AML-193 (cell line): ENCODE measurements at places on chromosomes 3 and 15.
A peak's percentile ranks its signal among the peaks of the same experiment; 100 is the strongest.

- DNase-seq: no peak
Measured at GRCh38 chr15:82805994-82806406, at the start of gene FSD2. Gene FSD2, minus strand, starts transcription at chr15:82806069. Its CDS starts 18,679 bp downstream, at chr15:82787390.

DNA sequence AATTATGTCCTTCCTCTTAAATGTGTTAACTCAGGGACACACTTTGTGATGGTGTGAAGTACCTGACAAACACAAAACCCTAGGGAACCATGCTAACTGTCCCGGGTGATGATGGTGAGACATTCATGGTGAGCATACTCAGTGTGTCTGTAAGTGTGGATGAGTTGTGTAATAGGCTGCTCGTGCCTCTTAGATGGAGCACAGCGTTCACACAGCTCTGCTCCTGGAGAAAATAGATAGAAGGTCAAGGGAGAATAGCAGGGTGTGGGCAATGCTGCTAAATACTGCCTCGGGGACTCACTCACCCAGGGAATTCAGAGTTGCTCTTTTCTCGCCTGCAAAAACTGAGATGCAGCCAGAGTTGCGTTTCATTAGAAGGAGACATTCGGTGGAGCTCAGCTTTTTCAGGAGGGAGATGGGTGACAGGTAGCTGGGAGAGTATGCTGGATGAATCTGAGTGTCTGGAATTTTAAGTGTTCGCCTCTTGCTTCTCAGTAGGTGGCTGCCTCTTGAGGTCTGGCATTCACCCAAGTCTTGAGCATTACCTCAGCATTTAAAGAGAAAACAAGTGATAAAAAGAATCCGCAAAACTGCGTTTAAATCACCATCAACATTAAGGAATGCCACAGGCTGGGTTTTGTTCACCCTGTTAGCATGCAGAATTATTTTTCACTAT, 813.2 kb downstream of the AGBL1 start:
- DNase-seq: no peak

DNA sequence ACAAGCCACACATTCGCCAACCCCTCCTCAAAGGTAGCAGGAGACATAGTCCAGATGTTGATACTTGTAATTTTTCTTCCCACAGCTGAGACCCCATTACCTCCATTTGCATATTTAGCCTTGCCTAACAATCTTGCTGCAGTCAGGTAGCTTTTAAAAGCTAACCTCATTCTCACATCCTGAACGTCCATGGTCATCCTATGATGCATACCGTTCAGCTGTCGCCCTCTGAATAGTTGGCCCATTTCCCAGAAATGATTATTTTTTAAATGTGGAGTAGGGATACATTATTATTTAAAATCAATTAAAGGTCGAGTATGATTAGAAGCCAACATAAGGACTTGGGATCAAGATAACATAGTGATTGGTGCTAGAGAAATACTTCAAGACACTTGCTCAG, 165.0 kb downstream of the MEX3B start:
- DNase-seq: no peak

DNA sequence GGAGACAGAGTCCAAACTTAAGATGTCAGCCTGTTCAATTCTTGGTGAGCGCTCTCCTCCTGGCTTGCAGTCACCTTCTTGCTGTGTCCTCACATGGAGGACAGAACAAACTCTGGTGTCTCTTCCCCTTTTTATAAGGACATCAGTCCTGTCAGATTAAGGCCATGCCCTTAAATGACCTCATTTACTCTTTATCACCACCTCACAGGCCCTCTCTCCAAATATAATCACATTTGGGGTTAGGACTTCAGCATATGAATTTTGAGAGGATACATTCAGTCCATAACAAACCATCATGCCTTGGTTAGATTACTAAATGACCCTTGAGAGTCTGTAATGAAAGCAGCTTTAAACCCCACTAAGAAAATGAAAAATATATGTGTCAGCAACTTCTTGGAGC, 175.2 kb downstream of the TAFA4 start:
- DNase-seq: no peak

DNA sequence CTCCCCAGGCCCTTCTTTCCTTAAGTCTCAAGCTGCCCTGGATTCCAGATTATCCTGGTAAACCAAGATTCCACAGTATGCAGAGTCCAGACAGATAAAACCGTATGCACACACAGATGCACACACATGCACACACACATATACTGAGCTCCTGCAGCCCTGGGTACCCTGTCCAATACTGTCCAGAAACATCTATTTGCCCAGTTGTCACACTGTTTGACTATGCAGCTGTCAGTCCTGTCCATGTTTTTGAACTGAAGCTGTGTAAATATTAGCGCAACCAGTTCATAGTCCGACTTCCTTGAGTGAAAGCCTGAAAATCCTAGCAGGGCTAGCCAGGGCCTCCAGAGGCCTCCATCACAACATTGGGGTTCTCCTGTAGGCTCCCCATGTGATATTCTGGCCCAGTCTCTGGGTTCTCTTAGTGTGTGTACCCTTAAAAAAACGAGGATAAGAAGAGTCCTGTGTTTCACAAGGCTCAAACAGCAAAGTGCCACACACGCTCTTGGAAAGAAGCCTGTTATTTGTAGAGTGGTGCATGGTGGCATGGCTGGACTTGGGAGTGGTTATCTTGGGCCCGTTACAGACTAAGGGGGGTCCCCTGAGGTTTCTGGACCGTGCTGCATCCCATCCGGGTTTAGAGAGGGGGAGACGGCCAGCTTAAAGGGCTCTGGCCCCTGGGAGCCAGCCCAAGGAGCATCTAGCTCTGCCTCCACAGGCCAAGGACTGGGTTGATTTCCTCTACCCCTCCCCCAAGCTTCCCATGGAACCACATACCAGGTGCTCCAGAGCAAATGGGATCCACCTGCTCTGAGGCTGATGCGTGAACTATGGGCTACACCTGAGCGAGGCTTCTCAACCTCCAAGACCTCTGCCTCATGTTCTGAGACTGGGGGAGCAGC, 108.3 kb downstream of the IQSEC1 start:
- DNase-seq: no peak

- no peak for DNase-seq
Measured at GRCh38 chr3:140910860-140911259, 30.8 kb upstream of the SLC25A36 start.

DNA sequence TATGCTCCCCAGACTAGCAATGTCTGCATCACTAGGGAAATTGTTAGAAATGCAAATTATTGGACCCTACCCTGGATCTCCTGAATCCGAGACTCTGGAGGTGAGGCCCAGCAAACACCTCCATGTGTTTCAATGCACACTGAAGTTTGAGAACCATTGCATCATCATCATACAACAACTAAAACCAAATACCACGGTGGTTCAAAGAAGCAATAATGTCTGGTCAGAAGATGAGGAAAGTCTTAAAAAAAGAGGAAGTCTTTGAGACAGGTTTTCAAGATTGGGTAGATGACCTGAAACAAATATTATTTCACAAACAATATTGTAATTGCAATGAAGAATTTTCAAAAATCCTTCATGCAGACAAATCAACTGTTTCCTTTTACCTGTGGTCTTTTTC, 60.3 kb upstream of the TRA2B start:
- DNase-seq: peak; percentile 85

DNA sequence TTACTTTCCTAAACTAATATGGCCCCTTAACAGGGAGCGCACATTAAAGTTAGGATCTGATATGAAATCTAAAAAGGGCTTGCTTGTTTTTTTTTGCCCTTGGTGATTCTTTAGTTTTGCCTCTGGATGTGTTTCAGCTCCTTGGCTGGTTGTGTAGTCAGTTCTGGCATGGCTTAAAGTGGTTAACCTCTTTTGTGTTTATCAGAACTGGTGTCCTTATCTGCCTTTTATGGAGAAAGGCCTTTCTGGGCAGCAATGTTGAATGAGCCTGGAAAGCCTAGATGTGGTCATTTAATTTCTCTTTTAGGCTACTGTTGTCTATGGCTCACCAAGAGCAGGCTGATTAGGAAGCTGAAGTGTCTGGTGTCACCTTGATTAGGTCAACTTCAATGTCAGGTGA, 254.5 kb upstream of the ROPN1 start:
- DNase-seq: no peak

DNA sequence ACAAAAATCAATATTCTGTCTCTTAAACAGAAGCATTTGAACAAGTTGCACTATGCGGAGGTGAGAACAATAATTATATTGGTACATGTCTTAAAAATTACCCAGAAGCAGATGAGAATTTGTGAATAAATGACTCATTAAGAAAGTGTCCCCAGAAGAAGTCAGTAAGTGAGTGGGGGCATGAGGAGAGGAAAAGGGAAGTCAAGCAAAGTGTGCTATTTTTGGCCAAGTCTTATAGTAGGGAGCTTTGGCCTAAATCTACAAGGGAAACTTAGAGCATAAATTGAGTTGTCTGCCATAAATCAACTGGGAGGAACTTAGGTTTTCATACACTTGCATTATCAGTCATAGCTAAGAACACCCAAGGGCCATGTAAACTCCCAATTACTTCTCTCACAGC, 86.9 kb upstream of the SATB1 start:
- peak; percentile 1 for DNase-seq

DNA sequence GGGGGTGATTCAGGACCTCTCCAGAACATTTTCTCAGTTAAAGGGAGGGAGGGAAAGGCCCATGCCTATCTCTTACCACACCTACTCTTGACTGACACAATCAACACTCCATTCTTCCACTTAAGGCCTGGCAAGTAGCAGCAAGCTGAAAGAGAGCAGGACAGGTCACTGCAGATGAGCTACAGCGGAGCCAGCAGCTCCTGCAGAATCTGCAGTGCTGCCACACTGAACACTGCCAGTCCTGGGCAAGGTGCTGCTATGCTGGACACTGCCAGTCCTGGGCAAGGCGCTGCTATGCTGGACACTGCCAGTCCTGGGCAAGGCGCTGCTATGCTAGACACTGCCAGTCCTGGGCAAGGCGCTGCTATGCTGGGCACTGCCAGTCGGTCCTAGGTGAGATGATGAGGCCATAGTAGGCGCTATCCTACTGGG, 143.7 kb downstream of the MYLK start:
- no peak for DNase-seq

GRCh38 chr3:17432236-17432635, 310.2 kb downstream of the TBC1D5 start:
- DNase-seq: no peak

DNA sequence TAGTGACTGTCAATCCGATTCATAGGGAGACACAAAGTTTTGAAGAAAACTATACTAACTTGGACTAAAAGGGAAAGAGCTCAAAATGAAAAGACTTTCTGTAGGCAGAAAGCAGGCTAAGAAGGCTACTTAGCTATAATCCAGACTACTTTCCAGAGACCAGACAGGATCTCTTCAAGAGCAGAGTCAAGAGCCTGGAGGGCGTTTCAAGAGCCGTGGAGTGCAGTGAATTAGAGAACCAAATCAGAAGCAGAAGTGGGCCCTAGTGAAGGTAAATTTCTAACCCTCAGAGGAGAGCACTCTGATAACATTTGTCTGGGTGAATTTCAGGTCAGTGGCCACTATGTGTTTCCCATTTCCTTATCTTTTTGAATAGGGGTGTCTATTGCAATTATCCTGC, 76.4 kb downstream of the CGGBP1 start:
- DNase-seq: no peak

GRCh38 chr15:77482570-77482969, 61.9 kb downstream of the HMG20A start:
- DNase-seq: no peak

- no peak for DNase-seq
Measured at GRCh38 chr3:14362890-14363289, 39.5 kb upstream of the SLC6A6 start.

DNA sequence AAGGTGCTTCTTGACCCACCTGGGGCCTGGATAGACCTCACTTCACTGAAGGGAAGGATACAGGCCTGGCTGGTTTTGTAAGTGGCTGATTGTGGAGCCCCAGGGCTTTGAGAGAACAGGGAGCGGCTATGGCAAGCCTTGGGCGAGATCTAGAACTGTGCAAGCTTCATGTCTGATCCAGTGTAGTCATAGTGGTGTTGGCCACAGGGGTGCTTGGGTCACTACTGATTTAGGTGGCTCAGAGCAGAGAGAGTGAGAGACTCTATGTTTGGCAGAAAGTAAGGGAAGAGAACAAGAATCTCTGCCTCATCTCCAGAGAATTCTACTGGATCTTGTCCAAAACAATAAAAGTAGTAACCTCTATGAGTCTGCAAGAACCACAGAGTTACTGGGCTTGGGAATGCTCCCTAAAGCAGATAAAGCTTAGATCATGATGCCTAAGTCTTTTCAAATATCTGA, 394.2 kb upstream of the EPHA3 start:
- no peak for DNase-seq

GRCh38 chr15:95471690-95472086, 858.8 kb upstream of the NR2F2 start:
- no peak for DNase-seq

DNA sequence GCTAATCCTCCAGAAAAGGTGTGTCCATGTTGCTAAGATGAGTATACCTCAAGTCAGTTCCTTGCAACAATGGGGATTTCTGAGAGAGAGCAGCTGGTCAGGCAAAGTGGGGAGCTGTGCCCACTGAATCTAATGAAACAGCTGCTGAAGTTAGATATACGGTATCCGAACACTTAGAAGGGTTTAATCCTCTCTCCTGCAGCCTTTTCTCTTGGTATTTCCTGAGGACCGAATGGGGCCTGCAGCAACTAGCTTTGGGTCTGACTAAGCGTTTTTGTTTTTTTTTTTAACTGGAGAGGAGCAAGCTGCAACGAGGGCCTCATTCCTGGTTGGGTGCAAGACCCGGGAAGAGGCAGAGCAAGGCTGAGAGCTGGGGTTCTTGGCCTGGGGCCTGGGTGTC, 37.6 kb upstream of the BNC1 start:
- no peak for DNase-seq

DNA sequence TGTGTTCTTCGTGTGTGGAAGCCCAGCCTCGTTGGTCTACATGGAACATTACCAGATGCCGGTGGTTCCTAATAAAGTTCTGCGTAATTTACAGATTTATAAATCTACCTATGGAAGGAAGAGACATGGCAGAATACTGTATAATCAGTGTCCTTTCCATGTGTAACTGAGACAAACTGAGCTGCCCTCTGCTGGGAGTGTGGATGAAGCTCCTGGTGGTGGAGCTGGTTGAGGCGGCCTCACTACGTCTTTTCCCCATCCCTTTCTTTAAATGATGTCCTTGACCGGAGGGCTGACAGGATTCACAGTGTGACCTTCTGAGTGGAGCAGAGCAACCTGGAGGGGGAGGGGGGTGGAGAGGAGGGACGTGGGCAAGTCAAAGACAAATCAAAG, 267.0 kb upstream of the CHRM5 start:
- no peak for DNase-seq

DNA sequence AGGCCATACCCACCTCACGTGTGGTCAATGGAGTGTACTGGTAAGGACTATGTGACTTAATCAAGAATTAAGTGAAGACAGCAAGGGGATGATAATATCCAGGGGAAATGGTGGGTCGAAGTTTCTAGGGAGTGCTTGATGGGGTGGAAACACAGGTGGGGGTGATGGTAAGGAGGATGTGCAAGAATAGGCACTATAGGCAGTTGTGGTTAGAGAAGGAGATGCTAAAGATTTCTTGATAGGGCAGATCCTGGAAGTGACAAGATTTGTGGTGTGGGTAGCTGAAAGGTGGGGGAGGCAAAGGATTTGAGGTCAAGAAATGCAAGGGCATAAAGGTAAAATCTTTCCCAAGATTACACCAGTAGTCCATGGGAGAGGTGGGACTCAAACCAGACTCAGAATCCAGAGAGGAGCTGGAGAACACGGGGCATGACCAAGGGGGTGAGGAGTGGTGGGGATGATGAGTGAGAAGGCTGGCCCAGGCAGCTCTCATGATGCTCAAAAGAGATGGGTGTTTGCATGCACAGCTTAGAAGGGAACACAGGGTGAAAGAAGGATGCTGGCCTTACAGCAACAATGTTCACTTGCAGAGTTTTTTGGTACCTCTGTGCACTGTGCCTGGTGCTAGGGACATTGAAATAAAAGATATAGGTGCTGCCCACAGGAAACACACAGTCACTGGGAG, 78.4 kb downstream of the CCR1 start:
- no peak for DNase-seq

GRCh38 chr3:127903611-127904375, 11.2 kb upstream of the KBTBD12 start:
- no peak for DNase-seq
